Activated CD8-positive, alpha-beta T cell treated with anti-CD3 and anti-CD28 coated beads, Interleukin-2, amount 10 ng/mL, durations not matched to agents 7 days and 5 days (primary cell): ENCODE measurements at places on chromosomes 2 and 18. TPM values are rescaled to one million over a fixed set of nuclear protein-coding genes. Genes with fewer than 3 reads are reported as not detected.
A peak's percentile ranks its signal among the peaks of the same experiment; 100 is the strongest.

DNA sequence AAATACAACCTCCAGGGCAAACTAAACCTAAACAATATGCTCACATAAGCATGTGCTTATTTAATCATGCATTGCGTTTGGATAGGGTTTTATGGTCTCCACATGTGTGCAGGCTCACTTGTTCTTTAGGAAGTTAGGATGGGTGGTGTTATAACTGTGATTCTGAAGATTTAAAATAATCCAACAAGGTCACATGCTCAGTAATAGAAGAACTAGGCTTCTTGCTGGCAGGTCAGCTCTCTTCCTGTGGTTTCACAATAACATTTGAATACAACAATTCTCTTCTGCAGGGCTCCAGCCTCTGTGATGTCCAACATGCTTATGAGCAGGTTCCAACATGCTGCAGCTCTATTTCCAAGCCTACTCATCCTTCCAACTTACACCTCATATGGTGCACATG, 84.0 kb downstream of the MYL12B start:
- H3K4me1 ChIP-seq = peaks cover under 1% of the 10 kb centered on the region
- H3K27me3 ChIP-seq = no peaks in the 10 kb centered on the region
- H3K4me3 ChIP-seq = no peak overlapping the region
- H3K36me3 ChIP-seq = no peaks in the 10 kb centered on the region
- H3K27ac ChIP-seq = no peak overlapping the region

- no peak overlapping the region for H3K4me3 ChIP-seq
- no peak for DNase-seq
- no peaks in the 10 kb centered on the region for H3K4me1 ChIP-seq
- no peaks in the 10 kb centered on the region for H3K36me3 ChIP-seq
- H3K27me3 ChIP-seq = peaks cover 30% of the 10 kb centered on the region
Observed at GRCh38 chr2:9356261-9356660, 67.1 kb downstream of the ITGB1BP1 start.

SPATS2L gene
- 45.5 TPM for total RNA-seq

DNA sequence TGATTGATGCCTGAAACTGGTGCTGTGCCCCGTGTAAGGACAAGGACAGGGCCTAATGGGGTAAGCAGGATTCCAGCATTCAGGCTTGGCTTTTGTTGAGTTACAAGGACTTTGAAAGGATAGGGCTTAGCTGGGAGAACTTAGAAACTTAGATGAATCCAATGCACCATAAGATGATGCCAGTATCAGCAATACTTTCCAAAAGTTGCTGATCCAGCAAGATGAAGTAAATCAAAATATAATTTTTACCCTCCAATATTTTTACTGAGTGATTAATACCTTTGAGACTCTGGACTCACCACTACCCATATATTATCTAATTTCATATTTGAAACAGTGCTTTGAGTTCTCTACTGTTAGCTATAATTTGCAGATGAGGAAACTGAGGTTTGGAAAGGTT, 354.5 kb upstream of the ATP5MC3 start:
- H3K4me1 ChIP-seq = no peaks in the 10 kb centered on the region
- DNase-seq = no peak
- no peaks in the 10 kb centered on the region for H3K27me3 ChIP-seq
- no peak overlapping the region for H3K27ac ChIP-seq

DNA sequence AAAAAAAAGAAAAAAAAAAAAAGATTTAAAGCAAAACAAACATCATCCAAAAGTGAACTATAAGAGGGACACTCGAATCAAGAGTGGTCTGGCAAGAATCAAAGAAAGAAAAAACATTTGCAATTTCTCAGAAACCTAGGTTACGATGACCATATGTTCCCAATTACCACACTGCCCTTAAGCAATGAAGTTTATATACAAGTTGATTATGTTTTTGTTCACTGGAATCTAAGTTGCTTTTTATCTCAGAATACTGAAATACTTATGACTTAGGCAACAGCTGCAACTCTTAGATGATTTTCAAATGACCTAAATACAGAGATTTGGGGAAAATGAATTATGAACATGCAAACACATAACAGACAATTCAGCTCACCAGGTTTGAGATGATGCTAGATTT, 597.1 kb upstream of the CHAC2 start:
- H3K27ac ChIP-seq = no peak overlapping the region
- no peaks in the 10 kb centered on the region for H3K4me1 ChIP-seq
- H3K27me3 ChIP-seq = no peaks in the 10 kb centered on the region
- no peaks in the 10 kb centered on the region for H3K36me3 ChIP-seq
- no peak overlapping the region for H3K4me3 ChIP-seq

GRB14 gene
- total RNA-seq = not detected

SERPINB12 gene
- total RNA-seq = not detected

DNA sequence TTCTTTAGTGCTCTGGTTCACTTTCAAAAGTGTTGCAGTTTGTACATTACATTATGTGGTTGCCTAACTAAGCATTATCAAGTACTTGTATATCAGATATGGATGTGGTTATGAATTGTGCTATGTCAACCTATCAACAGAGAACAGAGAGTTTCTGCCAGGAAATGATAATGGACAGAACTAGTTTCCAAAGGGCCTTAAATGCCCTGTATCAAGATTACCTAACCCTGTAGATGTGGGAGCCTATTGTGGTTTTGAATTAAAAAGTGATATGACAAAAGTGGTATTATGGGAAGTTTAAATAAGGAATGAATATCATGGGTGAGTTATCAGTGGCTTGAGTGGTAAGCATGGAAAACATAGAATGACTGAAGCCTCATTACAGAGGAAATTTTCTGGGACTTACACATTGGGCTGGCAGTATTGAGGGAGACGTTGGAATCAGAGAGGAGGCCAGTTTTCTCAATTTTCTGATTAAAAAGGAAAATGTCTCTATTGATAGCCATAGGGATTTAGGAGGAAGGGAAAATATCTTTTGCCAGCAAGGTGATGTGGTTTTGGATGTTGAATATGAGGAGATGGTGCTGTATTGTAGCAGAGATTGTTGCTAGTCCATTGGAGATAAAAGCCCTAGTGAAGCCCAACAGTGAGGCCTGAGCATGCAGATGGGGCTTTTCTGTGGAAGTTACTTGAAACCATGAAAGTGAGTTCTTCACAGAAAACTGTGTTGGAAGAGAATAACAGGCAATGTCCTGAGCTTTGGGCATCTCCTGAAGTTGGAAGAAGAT, 140.7 kb downstream of the TTC27 start:
- no peak overlapping the region for H3K27ac ChIP-seq
- H3K4me1 ChIP-seq = no peaks in the 10 kb centered on the region
- H3K36me3 ChIP-seq = no peaks in the 10 kb centered on the region
- H3K4me3 ChIP-seq = no peak overlapping the region
- no peaks in the 10 kb centered on the region for H3K27me3 ChIP-seq

GRCh38 chr2:28419443-28420270, 27.0 kb downstream of the FOSL2 start:
- no peak for DNase-seq
- H3K4me1 ChIP-seq = peaks cover 44% of the 10 kb centered on the region
- no peak overlapping the region for H3K4me3 ChIP-seq
- peak overlapping the region; percentile 28 for H3K27ac ChIP-seq
- H3K36me3 ChIP-seq = peaks cover 30% of the 10 kb centered on the region

GRCh38 chr18:36828157-36828629, 609 bp downstream of the TPGS2 start:
- H3K36me3 ChIP-seq = peaks cover 27% of the 10 kb centered on the region
- no peaks in the 10 kb centered on the region for H3K27me3 ChIP-seq

GRCh38 chr2:98160554-98160953, 73.6 kb downstream of the VWA3B start:
- H3K27me3 ChIP-seq = peaks cover 1% of the 10 kb centered on the region
- H3K36me3 ChIP-seq = no peaks in the 10 kb centered on the region
- no peaks in the 10 kb centered on the region for H3K4me1 ChIP-seq
- H3K27ac ChIP-seq = no peak overlapping the region
- no peak for DNase-seq

GRCh38 chr2:100919316-100919715, 82.8 kb upstream of the RPL31 start:
- no peak overlapping the region for H3K27ac ChIP-seq
- peaks cover 4% of the 10 kb centered on the region for H3K27me3 ChIP-seq
- H3K4me3 ChIP-seq = no peak overlapping the region

GRCh38 chr18:12968619-12969018, 20.8 kb downstream of the SEH1L start:
- no peak overlapping the region for H3K27ac ChIP-seq
- H3K4me1 ChIP-seq = peaks cover 17% of the 10 kb centered on the region
- no peaks in the 10 kb centered on the region for H3K27me3 ChIP-seq
- H3K36me3 ChIP-seq = peaks cover 55% of the 10 kb centered on the region

- H3K36me3 ChIP-seq = peaks cover 20% of the 10 kb centered on the region
- H3K27me3 ChIP-seq = no peaks in the 10 kb centered on the region
- peak within 1 kb of the TSS; percentile 85 for H3K27ac ChIP-seq
- peak; percentile 96 for DNase-seq
Observed at GRCh38 chr2:174248187-174248997, at the start of gene OLA1. TSS of gene OLA1 (minus strand) at chr2:174248532. CDS start at chr2:174246815, 1,717 bp downstream.

DNA sequence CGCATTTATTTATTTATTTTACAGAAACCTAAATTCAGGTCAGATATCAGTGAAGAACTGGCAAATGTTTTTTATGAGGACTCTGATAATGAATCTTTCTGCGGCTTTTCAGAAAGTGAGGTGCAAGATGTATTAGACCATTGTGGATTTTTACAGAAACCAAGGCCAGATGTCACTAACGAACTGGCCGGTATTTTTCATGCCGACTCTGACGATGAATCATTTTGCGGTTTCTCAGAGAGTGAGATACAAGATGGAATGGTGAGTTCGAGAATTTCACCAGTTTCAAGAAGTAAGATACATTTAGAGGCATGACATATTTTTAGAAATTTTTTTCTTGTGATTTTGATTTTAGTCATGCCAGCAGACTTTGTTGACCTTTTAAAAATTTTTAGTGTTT, 4.6 kb downstream of the CDCA7 start:
- H3K27ac ChIP-seq = no peak overlapping the region
- DNase-seq = peak; percentile 25
- H3K4me3 ChIP-seq = peak overlapping the region; percentile 18
- H3K27me3 ChIP-seq = no peaks in the 10 kb centered on the region
- H3K4me1 ChIP-seq = peaks cover 53% of the 10 kb centered on the region

DNA sequence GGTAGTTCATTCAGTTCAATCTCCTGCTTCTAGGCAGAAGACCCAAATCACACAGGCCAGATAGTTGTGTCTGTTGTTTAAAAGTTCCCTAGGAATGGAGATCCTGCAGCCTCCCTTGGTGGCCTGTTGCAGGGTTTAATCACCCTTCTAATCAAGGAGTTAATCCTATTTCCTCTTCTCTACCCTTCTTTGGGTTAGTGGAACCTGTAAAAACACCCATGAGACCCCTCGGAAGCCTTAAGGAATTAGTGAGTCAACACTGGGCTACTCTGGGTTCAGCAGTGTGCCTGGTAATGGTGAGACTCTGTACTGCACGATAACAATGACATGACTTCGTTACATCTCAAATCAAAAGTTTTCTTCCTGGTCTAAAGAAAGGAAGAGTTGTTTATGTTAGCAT, 217.6 kb upstream of the NRP2 start:
- H3K4me1 ChIP-seq = peaks cover 2% of the 10 kb centered on the region
- H3K27ac ChIP-seq = no peak overlapping the region
- DNase-seq = no peak
- H3K36me3 ChIP-seq = no peaks in the 10 kb centered on the region
- H3K4me3 ChIP-seq = no peak overlapping the region
- H3K27me3 ChIP-seq = no peaks in the 10 kb centered on the region

ACOXL gene
- not detected for total RNA-seq

DNA sequence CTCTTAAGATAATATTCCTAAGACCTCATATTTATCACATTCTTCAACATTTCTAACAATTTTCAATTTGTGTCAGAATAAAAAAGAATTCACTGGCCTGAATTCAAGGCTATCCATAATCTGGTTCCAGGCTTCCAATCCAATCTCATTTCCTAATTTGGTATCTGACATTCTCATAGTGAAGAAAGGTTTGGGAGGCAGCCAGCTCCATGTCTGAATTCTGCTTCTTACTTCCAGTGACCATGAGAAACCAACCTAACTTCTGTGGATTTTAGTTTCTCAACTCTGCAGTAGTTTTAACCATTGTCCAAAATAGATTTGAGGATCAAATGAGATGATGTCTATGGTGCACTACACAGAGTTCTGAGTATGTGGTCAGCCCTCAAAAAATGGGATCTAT, 439.1 kb upstream of the GCFC2 start:
- H3K27ac ChIP-seq = no peak overlapping the region
- DNase-seq = no peak
- no peaks in the 10 kb centered on the region for H3K36me3 ChIP-seq
- H3K4me3 ChIP-seq = no peak overlapping the region

DNA sequence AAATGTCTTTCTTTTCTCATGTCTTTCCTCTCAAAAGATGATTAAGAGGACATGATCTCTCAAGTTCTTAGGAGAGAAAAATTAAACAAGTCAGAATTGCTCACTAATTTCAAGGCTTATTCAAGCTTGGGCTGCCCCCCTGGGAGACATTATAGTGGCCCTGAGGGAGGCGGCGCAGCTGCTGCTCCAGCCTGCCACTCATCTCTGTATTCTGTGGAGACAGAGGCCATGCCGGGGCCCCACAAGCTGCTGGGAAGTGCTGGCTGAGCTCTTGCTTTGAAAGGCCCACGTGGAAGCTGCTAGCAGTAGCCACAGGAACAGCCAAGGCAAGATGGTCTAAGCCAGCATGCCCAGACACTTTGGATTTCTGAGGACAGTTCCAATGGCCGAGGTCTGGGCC, 267.4 kb downstream of the LNPK start:
- no peak overlapping the region for H3K27ac ChIP-seq
- H3K36me3 ChIP-seq = no peaks in the 10 kb centered on the region
- no peak for DNase-seq
- no peak overlapping the region for H3K4me3 ChIP-seq

- no peak for DNase-seq
- H3K27me3 ChIP-seq = no peaks in the 10 kb centered on the region
- no peak overlapping the region for H3K4me3 ChIP-seq
- no peak overlapping the region for H3K27ac ChIP-seq
- no peaks in the 10 kb centered on the region for H3K4me1 ChIP-seq
Observed at GRCh38 chr2:128615571-128615970, 296.9 kb upstream of the HS6ST1 start.

RAD51AP2 gene
- total RNA-seq = not detected

CCDC68 gene
- not detected for total RNA-seq

- peak; percentile 31 for DNase-seq
- H3K36me3 ChIP-seq = no peaks in the 10 kb centered on the region
- H3K4me1 ChIP-seq = peaks cover 9% of the 10 kb centered on the region
- H3K27me3 ChIP-seq = peaks cover 33% of the 10 kb centered on the region
- H3K4me3 ChIP-seq = peak overlapping the region; percentile 59
Observed at GRCh38 chr2:1742681-1743395, 1.5 kb downstream of the PXDN start.

- DNase-seq = no peak
- H3K36me3 ChIP-seq = peaks cover 43% of the 10 kb centered on the region
- H3K27me3 ChIP-seq = no peaks in the 10 kb centered on the region
- no peak overlapping the region for H3K27ac ChIP-seq
Observed at GRCh38 chr2:127864877-127865276, 6.9 kb upstream of the POLR2D start.

SCN9A gene
- total RNA-seq = not detected

- H3K36me3 ChIP-seq = peaks cover 71% of the 10 kb centered on the region
- peak overlapping the region; percentile 80 for H3K27ac ChIP-seq
- DNase-seq = peak; percentile 54
- H3K27me3 ChIP-seq = no peaks in the 10 kb centered on the region
- peak overlapping the region; percentile 45 for H3K4me3 ChIP-seq
- peaks cover 93% of the 10 kb centered on the region for H3K4me1 ChIP-seq
Observed at GRCh38 chr2:98468621-98469236, 24.1 kb downstream of the INPP4A start.
